ENCODE measurements at places on chromosomes 6 and 20.

DNA sequence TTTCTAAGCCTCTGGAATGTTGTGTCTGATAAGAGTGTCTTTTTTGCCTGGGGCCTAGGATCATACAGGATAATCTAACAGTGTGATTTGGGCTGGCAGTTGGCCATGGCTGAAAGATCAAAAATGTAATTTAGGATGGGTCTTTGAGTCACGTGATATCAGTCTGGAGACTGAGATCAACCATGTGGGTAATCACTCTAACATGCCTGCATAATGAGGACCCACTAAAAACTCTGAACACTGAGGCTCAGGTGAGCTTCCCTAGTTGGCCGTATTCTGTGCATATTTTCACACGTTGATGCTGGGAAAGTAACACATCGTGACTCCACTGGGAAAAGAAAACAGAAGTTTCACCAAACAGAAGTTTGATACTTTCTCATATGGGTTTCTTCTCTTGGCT is 6.3 kb upstream of the MMS22L start:
- DNase-seq: no peak

DNA sequence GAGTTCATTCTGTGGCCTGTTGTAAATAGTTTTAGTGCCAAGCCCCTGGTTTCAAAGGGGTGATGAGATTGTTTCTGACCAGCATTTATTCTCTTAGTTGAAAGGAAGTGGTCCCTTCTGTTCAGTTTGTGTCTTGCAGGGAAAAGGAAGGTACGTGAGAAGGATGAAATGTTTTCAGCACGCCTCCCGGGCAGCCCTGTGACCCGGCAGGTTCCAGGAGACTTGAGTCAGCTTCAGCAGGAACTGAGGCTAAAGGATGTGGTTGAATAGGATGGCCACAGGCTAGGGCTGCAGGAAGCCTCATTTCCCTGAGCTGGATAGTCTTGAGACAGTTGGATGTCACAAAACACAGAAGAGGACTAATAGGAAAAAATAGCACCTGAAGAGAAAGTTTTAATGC is 132.4 kb upstream of the SYNDIG1 start:
- DNase-seq: peak; percentile 15

GRCh38 chr6:44653091-44653490 is 265.6 kb downstream of the CDC5L start:
- no peak for DNase-seq

DNA sequence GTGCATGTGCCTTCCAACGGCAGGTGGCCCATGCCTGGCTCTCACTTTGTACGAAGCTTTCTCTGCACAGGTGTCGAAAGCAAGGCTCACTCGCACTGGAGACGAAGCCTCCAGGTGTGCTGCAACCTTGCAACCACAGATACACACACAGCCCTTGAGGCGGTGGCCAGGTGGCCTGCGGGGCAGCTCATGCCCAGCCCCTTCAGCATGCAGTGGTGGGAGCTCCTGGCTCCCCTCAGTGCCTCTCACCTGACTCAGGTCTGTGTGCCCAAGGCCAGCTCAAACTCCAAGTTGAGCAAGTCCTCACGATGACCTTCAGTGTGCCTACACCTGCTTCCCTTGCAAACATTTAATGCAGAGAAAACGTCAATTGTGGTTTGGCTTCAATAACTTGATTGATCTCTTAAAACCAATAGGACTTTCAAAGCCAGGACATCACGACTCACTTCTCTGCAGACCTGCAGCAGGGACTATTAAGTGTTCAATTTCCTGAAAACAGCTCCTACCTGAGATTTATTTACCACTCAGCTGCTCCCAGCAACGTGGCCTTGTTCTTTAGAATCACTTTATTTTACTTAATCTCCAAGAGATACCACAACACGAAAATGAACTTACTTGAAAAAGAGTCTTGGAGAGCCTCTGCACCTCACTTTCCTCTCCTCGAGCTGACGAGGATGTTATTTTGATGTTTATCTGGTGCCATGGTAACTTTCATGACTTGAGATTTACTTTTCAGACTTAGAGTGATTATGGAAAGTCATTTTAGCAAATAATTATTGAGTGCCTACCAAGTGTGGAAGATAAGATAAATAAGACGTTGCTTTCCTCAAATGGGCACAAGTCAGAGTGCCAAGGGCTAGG is 86.3 kb downstream of the SLC22A23 start:
- DNase-seq: no peak

DNA sequence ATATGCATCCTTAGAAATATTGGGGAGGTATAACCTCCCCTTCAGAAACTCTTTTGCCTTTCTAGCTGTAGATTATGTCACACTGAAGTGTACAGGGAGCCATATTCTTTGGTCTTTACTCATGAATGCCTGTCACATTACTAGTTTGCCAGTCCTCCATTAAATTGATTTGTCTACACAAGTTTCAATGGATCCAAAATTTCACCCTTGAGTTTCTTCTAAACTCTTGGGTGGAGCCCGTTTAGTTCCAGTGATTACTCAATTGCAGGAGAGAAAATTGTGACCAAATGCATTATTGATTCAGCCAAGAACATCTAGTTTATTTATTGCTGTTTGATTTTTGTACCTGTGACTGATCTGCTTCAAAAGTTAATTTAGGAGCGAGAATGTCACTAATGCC is 60.4 kb upstream of the TFB1M start:
- DNase-seq: peak; percentile 33

DNA sequence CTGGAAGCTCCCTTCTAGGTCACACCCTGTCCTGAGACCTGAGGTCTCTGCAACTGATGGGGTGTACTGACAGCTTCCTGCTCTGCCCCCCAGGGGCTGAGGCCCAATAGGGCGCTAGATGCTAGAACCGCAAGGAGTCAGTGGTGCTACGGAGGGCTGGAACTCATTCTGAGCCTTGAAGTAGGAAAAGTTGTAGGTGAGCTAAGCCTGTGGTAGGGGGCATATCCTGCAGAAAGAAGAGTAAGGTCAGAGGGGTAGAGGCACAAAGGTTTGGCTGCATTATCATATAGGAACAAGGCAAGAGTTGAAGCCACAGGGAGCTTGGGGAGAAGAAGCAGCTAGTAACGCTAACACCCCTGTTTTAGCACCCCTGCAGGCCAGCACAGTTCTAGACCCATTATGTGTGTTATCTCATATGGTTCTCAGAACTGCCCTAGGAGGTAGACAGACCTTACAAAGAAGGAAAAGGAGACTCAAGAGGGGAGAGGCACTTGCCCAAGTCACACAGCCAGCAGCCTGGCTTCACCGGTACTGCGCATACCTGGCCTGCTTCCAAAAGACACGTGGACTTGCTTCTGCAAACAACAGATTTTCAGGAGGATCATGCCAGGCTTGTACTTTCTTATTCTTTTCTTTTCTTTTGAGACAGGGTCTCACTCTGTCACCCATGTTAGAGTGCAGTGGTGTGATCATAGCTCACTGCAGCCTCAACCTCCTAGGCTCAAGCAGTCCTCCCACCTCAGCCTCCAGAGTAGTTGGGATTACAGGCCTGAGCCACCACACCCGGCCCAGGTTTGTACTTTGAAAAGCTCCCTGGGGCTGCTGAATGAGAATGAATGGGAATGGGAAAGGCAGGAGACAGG is 156.1 kb downstream of the MRPL14 start:
- peak; percentile 28 for DNase-seq

- no peak for DNase-seq
Measured at GRCh38 chr6:10857259-10857658, 18.9 kb upstream of the MAK start.

DNA sequence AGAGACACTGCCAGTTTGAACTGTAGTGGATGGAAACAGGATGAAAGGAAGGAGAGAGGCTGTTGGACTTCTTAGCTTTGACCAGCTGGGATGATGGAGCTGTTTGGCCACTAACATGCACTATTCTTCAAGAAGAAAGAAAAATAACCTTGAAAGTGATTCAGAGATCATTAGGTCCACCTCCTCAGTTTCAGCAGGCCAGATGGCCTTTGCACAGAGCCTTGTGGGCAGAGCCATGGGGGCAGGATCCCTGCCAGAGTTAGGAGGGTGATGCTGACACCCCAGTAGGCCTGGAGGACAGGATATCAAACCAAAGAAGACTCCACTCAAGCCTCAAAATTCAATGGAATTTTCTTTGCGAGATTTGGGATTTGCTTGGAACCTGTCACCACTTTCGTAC is 74.5 kb upstream of the TMEM181 start:
- DNase-seq: peak; percentile 54

- peak; percentile 62 for DNase-seq
Measured at GRCh38 chr20:35888657-35889056, 65.6 kb downstream of the SCAND1 start.

- DNase-seq: no peak
Measured at GRCh38 chr6:132253211-132253610, 148.1 kb downstream of the MOXD1 start.

DNA sequence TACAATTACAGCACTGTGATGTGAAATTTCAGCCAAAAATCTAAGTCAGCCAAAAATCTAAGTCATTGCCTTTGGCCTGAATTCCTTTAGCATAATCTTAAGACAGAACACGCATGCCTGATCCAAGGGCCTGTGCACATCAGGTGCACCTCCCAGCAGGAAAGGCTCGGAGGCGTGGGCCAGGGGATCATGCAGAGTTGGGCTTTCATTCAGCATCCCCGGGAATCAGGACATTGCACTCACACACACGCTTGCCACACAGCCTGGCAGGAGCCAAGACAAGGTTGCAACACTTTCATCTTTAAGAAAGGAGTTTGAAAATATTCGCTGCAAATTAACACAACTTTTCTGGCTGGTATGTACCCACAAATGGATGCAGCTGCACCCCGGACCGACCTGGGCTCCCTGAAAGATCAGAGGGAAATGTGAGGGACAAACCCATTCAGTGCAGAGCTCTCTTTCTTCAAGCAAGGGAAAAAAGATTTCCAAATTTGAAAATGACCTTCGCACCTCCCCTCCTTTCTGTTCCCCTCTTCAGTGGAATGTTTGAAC is 48.8 kb downstream of the ERMARD start:
- no peak for DNase-seq

- DNase-seq: no peak
Measured at GRCh38 chr6:107585815-107586435, 96.0 kb downstream of the SOBP start.

DNA sequence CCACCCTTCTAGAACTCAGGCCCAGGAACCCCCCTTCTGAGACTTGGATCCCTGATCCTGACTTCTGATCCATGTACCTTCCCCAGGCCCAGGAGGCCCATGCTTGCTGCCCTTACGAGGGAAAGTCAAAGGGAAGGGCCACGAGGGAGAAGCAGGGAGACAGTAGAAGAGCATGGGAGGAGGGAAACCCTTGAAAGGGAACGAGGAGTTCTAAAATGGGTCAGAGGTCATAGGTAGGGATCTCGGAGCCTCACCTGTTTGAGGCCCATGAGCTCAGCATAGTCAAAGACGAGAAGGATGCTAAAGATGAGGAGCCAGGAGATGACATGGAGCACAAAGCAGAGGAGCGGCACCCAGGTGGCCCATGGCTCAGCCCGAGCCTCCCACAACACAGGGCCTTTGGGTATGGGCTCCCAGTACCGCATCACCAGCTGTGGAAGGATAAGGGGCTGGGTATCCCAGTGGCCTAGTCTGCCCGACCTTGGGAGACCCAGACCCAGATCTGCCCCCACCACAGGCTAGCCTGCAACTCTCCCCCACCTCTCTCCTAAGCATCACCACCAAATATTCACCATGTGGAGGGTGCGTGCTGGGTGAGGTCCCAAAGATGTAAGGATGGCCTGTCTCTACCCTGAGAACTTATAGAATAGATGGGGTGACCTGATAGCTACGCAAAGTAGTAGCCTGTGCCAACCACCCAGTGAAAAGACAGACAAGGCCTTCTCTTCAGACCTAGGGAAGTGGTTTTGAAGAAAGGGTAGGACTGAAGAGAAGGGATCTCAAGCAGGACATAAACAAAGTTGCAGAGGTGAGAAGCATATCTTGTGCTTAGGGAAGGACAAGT is 1.5 kb downstream of the NRM start:
- no peak for DNase-seq

DNA sequence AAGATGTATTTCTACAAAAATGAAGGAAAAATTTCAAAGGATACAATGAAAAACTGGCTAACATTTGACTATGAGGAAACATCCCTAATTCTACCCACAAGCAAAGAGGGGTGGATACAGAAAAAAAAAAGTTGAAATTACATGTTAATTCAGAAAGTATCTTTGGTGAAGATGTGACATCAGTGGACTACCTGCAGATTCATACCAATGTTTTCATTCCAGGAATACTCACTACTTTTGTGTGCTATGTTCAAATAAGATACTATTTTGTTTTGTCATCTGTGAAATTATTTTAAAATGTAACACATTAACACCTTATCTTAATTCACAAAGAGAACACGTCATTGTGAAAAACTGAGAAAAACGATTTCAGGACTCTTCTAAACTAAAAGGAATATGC is 159.3 kb upstream of the SHLD1 start:
- no peak for DNase-seq

DNA sequence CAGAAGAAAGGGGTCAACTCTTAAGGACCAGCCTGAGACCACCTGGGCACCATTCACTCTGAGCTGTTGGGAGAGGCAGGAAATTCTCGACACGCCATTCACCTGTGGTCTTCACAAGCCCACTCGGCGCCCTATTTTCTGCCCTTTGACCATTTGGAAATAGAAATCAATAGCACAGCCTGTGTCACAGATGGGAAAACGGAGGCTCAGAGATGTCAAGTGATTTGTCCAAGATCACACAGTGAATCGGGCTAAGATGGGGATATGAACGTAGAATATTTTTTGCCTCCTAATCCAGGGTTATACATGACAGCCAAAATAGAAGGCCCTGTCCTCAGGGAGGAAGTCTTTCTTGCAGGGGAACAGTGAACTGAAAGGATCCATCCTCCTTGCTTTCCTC is 3.0 kb upstream of the APOBEC2 start:
- DNase-seq: no peak
